Stimulated activated CD4-positive, alpha-beta T cell treated with anti-CD3 and anti-CD28 coated beads, Interleukin-1b, Interleukin-23, amount 100 ng/mL, for 24 hours (primary cell): ENCODE measurements at places on chromosomes 11 and 22.

DNA sequence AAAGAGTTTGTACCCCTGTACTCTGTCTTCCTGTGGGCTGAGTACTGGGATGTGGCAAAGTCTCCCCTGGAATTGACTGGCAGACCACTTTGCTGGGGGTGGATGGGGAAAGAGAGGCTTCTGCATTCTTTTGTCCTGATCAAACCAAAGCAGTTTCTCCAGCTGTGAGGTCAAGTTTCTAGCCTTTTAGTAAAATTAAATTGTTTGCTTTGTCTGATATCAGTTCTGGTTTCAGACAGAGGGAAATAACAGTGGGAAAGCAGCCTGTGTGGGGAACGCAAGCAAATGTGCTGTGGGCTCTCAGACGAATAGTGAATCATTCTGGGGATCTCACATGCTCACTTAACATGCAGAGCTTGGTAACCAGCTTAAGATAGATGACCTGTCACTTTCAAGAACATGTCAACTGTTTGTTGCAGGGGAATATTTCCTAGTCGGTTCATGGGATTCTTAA is 151.6 kb downstream of the FAT3 start:
- no peak for DNase-seq

DNA sequence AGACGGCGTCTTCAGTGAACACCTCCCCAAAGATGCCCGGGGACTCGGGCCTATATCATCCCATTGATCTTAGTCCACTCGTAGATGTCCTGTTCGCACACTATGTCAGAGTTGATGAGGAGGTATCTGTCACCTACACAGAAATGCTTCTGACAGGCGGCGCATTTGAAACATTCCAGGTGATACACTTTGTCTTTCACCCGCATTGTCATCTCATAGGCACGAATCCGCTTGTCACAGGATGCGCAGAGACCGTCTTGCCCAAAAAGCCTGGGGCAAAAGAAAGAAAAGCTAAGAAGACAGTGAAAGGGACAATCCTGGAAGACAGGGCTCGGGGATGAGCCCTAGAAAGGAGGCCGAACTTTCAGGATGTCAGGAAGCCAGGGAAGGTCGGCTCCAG is 32.6 kb downstream of the LMO2 start:
- DNase-seq = no peak

GRCh38 chr11:10692531-10693115 is 932 bp downstream of the IRAG1 start:
- DNase-seq = no peak

DNA sequence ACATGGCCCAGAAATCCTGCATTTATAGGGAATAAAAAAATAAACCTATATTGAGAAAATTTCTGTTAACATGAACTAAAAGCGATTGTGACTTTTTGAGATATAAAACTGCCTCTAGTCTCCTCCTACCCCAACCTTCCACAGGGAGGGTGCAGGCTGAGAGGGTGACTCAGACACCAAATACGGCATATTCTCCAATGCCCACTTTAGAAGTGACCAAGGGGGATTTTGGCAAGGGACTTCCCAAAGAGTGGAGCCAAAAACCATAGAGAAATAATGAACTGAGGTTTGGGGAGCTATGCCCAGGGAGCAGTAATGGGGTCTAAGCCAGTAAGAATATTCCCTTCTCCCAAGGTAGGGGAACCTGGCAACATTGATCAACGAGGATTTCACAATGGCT is 124.9 kb upstream of the ZC3H12C start:
- no peak for DNase-seq

GRCh38 chr22:47296405-47297260 is 534.2 kb downstream of the TBC1D22A start:
- no peak for DNase-seq

- no peak for DNase-seq
These were observed 5.9 kb downstream of the TSPAN32 start for GRCh38 chr11:2307501-2308331.

DNA sequence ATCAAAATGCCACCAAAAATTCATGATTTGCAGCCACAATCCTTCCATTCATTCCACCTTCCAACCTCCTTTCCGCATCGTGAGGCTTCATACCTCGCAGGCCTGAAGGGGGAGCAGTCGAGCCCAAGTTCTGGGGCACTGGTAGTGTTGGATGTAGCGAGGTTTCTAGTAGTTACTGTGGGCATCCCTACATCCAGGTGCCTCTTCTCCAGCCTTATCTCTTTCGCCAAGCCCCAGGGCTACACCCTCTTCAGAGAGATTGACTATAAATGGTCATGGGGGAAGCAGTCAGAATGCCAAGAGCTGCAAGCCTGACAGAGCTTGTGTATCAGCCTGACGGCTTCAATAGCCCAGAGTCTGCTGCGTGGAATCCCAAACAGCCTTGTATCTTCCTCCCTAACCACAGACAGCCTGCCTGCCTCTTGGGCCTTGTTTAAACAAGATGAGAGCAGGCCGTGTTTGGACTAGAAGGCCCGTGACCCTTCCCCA is 28.9 kb downstream of the CLMP start:
- no peak for DNase-seq

DNA sequence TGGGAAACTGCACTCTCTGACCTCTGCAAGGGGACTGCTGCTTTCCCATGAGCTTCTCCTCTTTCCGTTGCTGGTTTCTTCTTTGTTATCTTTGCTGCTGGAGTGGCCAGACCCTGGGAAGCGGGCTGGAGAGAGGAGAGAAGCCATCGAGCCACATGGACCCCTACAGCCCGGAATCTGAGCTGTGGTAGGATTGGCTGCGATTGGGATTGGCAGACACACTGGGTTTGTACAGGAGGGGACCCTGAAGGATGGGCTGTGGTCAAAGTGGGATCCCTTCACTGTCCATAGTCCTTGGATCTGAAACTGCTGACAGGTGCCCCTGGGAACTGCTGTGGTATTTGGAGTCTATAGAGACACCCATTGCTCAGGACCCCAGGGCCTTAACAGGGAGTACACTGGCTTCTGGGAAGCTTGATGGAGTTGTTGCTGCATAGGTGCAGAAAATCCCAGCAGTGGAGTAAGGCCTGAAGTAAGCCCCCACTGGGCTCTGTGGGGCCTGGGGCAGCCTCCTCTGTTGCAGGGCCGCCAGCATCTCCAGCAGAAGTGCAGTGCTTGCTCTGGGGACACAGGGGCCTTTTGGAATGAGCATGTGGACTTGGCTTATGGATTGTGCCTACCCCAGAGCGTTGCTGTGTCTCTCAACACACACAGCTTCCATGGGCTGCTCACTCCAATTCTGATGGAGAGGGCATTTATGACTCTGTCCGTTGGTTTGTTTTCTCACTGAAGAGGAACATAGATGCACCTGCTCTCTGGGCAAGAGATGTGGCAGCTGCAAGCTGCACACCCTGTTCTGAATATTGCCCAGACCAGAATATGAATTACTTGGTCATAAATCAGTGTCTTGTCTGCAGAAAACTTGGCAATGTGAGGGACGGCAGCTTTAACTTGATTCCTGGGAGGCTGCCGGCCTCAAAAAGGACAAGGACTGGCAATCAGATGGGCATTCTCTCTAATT is 32.0 kb downstream of the BCR start:
- no peak for DNase-seq

DNA sequence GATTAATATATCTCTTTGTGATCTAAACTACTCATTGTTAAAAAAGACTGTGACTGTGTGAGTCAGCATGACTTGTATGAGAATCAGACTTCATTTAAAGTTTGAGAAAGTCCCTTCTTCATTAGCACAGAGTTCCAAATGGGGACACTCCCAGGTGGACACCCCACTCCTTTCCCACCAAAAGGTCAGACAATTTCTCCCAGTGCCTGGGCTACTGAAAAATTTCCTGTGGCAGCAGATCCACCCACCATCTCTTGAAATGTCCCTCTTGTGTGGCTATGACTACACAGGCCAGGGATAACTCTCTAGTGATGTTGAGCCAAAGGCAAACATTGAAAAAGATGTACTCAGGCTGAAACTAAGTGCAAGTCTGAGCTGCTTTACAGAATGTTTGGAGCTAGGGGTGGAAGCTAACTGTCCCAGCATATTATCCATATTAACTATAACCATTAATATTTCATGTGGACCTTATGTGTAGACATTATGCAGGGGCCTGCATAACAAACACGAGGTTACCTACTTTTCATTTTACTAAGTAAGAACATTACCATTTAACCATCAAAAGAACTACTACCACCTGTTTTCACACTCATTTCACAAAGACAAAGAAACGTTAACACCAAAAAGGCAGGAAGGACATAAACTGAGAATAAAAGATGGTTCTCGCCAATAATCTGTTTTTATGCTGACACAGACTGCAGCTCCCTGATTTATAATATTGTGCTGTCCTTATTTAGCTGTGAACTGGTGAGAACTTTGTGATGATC is 44.8 kb downstream of the MMP20 start:
- DNase-seq = no peak

- no peak for DNase-seq
These were observed 21.8 kb upstream of the WNT7B start for GRCh38 chr22:45998638-45999378.

GRCh38 chr11:6402061-6402470 is 11.8 kb downstream of the SMPD1 start:
- DNase-seq = no peak

- no peak for DNase-seq
These were observed 38.4 kb downstream of the GDPD5 start for GRCh38 chr11:75487365-75487764.

DNA sequence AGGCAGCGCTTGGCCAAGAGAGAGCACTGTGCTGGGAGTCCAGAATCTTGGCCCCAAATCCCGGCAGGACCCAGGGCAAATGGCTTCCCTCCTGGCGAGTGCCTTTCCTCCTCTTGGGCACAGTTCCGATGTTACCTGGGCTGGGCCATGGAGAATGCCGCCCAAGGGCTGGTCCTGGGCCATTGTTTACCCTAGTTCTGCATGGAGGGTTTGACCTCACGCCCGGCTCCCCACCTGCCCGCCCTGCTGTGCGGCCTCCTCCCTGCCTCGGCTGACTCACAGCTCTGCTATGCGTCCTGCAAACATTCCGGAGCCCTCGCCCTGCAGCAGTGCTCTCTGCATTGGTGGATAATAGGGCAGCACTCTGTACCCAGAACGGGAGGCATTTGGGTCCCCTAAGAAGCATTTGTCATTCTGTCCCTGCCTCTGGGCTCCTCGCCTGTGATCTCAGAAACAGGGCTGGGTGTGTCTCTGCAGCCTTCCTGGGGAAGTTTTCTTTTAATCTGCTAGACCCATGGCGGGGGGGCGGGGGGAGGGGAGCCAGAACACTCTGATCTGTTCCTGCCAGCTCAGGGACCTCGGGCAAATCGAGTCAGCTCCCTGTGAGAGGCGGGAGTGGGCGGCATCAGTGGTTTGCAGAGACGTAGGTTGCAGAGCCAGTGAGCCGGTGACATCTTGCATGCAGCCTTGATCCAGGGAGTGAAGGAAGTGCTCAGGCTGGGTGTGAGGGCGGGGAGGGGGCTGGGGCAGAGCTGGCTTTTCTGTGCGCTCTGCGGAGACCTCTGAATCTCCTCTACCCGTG is 32.9 kb upstream of the SMIM38 start:
- peak; percentile 43 for DNase-seq

DNA sequence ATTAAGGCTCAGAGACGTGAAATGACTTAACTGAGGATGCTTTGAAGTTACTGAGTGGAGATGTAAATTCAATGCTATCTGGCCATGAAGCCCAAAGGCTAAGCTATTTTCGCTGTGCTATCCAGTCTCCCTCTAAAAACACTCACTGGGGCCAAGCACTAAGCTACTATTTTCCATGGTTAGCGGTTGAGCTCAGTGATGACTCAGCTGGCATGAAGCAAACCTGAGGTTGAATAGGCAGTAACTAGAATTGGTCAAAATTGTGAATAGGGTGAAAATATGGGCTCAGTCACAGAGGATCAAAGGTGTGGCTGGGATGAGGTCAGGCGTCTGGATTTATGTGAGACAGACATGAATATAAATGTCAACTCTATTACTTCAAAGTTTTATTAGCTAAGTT is 564.2 kb upstream of the KIRREL3 start:
- no peak for DNase-seq

- no peak for DNase-seq
These were observed 39.6 kb downstream of the ARHGAP42 start for GRCh38 chr11:100726680-100727079.

DNA sequence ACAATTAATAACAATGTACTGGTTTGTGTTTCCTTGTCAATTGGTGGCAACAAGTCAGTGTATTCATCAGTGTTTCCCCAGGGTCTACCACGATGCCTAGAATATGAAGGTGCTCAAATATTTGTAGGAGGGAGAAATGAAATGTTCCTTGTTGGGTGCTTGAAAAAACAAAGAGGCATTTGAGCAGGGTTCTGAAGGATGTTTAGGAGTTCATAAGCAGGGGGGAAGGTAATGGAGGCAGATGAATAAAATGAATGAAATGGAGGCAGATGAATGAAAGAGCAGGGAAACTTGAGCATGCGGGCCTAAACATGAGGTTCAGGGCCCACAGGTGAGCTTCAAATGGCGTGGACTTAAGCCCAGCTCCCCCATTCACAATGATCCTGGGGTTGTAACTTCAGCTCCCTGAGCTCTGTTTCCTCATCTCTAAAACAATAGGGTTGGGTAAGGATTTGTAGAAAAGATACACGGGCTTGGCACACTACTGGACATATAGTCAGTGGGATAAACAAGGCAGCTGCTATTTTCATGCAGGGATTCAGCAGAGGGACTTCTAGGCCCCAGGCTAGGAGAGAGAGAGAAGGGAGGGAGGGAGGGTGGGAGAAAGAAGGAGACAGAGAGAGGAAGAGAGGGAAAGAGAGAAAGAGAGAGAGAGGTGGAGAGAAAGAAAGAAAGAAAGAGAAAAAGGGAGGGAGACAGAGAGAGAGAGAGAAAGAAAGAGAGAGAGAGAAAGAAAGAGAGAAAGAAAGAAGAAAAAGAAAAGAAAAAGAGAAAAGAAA is 73.7 kb downstream of the MN1 start:
- no peak for DNase-seq

DNA sequence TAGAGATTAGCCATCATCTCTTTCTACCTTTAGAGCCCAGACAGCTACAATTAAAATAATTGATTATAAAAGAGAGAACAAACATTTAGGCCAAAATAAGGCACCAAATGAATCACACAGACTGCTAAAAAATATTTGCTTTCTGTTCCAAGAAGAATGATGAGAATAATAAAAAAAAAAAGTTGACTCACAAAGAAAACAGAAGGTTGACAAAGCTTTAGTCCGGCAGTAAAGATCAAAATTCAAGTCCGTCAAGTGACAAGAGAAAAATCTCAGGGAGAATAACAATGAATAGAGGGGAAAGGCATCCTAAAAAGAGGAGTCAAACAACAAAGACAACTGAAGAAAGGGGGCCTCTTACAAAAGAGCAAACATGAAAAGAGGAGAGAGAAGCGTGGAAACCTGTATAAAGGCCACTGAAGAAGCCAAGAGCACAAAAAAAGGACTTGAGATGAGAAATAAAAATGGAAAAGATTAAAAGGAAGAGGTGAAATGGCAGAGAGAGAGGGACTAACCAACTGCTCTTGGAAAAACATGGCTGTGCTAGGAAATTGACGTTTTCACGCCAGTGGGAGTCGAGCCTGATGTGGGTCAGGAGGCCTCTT is 910.2 kb downstream of the OPCML start:
- DNase-seq = no peak
